ENCODE measurements at places on chromosomes 1 and 21. TPM values are rescaled to one million over a fixed set of nuclear protein-coding genes. Genes with fewer than 3 reads are reported as not detected.

DNA sequence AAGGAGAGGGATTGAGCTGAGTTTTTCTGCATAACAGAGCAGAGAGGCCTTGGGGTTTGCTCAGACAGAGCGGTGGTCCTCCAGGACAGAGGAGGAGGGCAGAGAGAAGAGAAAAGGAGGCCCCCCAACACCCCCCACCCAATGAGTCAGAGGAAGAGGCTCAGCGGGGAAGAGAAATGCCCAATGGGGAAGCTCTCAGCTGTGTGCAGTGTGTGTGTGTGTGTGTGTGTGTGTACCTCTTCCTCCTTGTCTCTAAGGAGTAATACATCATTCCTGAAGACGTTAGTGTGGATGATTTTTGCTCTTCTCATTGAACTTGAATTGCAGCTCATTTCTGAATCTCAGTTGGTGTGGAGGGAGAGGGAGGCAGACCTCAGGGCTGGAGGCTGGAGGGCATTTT, 8.7 kb downstream of the TMPRSS3 start:
- H3K27me3 ChIP-seq, result peaks cover 6% of the 10 kb centered on the region
- no peak overlapping the region for H3K4me3 ChIP-seq
- H3K27ac ChIP-seq, result no peak overlapping the region
- no peaks in the 10 kb centered on the region for H3K36me3 ChIP-seq
- H3K4me1 ChIP-seq, result no peaks in the 10 kb centered on the region

- H3K36me3 ChIP-seq, result no peaks in the 10 kb centered on the region
- H3K27ac ChIP-seq, result no peak overlapping the region
- H3K27me3 ChIP-seq, result no peaks in the 10 kb centered on the region
- no peak for DNase-seq
Measured at GRCh38 chr1:14572861-14573260, 25.6 kb upstream of the KAZN start.

GRCh38 chr1:26102526-26102925, 9.1 kb upstream of the PDIK1L start:
- DNase-seq, result no peak
- peak overlapping the region; percentile 2 for H3K27ac ChIP-seq
- H3K27me3 ChIP-seq, result no peaks in the 10 kb centered on the region
- H3K4me1 ChIP-seq, result peaks cover 28% of the 10 kb centered on the region
- no peaks in the 10 kb centered on the region for H3K36me3 ChIP-seq

DNA sequence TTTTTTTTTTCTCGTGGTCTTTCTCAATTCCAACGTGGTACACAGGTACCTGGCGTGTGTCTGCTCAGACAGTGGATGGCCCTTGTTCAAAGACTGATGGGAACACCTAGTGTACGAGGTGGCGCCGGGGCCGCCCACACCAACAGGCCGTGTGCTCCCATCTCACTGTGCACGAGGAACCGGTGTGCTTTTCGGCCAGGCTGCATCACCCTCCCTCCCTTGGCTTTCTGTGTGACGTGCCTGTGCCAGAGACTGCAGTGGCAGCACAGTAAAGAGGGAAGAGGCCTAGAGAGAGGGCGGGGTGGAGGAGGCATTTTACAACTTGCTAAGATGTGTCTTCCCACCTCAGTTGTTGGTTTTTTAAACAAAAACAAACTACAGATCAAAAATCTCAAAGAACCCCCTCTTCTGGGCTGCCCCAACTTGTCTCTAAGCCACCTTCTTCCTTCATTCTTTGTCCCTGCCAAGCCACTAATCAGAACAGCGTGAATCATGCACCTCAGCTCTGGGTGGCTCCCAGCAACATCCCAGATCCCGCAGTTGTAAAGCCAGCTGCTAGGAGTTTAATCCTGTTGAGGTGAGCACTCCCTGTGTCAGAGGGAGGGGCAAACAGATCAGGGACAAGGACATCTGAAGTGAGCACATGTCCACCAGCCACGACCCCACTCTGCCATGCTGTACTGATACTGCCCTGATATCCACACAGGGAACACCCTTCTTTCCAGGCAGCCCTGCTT, 20.7 kb downstream of the IRF2BP2 start:
- H3K4me1 ChIP-seq, result peaks cover 19% of the 10 kb centered on the region
- peak; percentile 64 for DNase-seq
- no peak overlapping the region for H3K27ac ChIP-seq
- H3K36me3 ChIP-seq, result no peaks in the 10 kb centered on the region

- no peak for DNase-seq
- H3K4me1 ChIP-seq, result no peaks in the 10 kb centered on the region
- H3K36me3 ChIP-seq, result no peaks in the 10 kb centered on the region
- H3K27ac ChIP-seq, result no peak overlapping the region
- no peaks in the 10 kb centered on the region for H3K27me3 ChIP-seq
Measured at GRCh38 chr1:6509919-6510291, 18.4 kb upstream of the PLEKHG5 start.

GRCh38 chr1:235014756-235015155, 113.9 kb downstream of the TOMM20 start:
- peaks cover 43% of the 10 kb centered on the region for H3K4me1 ChIP-seq
- H3K27ac ChIP-seq, result no peak overlapping the region
- H3K4me3 ChIP-seq, result no peak overlapping the region
- no peaks in the 10 kb centered on the region for H3K36me3 ChIP-seq

GRCh38 chr21:42760951-42761751, 107.7 kb downstream of the PDE9A start:
- DNase-seq, result no peak
- H3K36me3 ChIP-seq, result no peaks in the 10 kb centered on the region
- no peak overlapping the region for H3K4me3 ChIP-seq
- H3K27me3 ChIP-seq, result no peaks in the 10 kb centered on the region
- no peaks in the 10 kb centered on the region for H3K4me1 ChIP-seq

DNA sequence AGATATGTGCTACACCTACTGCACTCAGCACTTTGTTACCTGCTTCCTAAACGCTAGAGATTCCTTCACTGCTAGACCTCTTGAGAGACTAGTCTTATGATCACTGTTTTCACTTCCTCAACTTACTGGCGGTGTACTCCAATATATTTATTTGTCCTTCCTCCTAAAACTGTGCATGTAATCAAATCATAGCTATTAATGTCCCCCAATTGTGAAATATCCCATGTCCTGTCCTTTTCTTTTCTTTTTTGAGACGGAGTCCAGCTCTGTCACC, 3.4 kb downstream of the SOAT1 start:
- no peak overlapping the region for H3K4me3 ChIP-seq
- no peak overlapping the region for H3K27ac ChIP-seq
- peaks cover 15% of the 10 kb centered on the region for H3K4me1 ChIP-seq
- H3K36me3 ChIP-seq, result no peaks in the 10 kb centered on the region
- no peak for DNase-seq

DNA sequence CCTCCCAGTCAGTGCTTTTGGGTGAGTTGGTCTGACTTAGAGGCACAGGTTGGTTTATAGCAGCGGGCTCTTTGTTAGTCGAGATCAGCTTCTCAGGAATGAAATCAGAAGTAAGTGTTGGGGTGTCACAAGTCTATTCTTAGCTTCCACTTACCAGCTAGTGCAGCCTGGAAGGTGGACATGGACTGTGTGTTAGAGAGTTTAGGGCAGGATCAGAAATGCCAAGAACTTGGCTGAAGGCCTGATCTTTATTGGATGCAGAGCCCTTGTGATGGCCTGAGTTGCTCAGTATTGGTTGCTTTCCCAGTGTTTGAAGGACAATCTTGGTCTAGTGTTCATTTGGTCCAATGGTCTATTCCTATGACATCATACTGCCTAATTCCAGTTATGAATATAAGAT, 377.0 kb upstream of the USP24 start:
- H3K27ac ChIP-seq, result no peak overlapping the region
- peaks cover 5% of the 10 kb centered on the region for H3K4me1 ChIP-seq
- H3K27me3 ChIP-seq, result no peaks in the 10 kb centered on the region
- no peak overlapping the region for H3K4me3 ChIP-seq
- no peaks in the 10 kb centered on the region for H3K36me3 ChIP-seq
- no peak for DNase-seq

- no peaks in the 10 kb centered on the region for H3K36me3 ChIP-seq
- H3K4me3 ChIP-seq, result no peak overlapping the region
- no peak overlapping the region for H3K27ac ChIP-seq
- DNase-seq, result peak; percentile 38
- no peaks in the 10 kb centered on the region for H3K27me3 ChIP-seq
Measured at GRCh38 chr1:89262643-89263042, 10.0 kb downstream of the GBP5 start.

DNA sequence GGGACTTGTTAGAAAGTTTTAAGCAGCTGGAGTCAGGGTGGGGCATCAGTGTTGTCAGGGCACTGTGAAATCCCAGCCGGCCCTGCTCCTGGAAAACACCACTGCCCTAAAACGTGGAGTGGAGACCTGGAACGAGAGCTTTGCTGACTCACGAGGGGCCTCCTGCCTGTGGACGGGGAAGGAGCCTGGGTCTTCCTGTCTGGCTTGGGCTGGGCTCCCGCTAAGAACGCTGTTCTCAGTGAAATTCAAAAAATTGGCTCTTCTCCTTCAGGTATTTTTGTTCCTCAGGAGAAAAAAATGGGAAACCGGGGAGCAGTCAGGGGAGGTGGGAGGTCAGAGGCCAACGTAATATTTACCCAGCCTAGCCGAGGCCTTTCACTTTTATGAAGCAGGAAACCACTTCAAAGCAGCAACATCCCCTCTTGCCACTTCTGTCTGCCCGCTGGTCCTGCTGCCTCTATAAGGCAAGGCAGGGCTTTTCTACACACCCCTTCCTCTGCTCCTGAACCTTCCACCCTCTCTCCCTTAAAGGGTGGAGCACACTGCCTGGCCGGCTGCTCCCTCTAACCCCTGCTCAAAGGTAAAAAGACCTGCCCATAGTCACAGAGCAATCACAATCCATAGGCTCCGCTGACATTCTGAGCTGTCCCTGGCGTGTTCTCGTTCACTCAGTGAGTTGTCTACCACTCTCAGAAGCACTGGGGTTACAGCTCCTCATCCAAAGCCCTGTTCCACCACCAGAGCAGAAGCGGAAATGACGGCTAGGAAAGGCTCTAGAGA, 8.0 kb downstream of the PLXNA2 start:
- H3K27ac ChIP-seq, result peak overlapping the region; percentile 35
- peak; percentile 76 for DNase-seq
- H3K27me3 ChIP-seq, result no peaks in the 10 kb centered on the region
- no peaks in the 10 kb centered on the region for H3K36me3 ChIP-seq

GRCh38 chr1:97875996-97876395, 44.8 kb downstream of the DPYD start:
- no peaks in the 10 kb centered on the region for H3K36me3 ChIP-seq
- no peaks in the 10 kb centered on the region for H3K4me1 ChIP-seq
- DNase-seq, result peak; percentile 55
- no peak overlapping the region for H3K4me3 ChIP-seq
- no peaks in the 10 kb centered on the region for H3K27me3 ChIP-seq
- no peak overlapping the region for H3K27ac ChIP-seq

- H3K36me3 ChIP-seq, result no peaks in the 10 kb centered on the region
- H3K27ac ChIP-seq, result peak overlapping the region; percentile 55
- DNase-seq, result peak; percentile 37
- H3K27me3 ChIP-seq, result no peaks in the 10 kb centered on the region
Measured at GRCh38 chr1:75503221-75503974, 107.5 kb downstream of the SLC44A5 start.

GRCh38 chr1:101136271-101136670, 100.5 kb upstream of the S1PR1 start:
- no peak overlapping the region for H3K4me3 ChIP-seq
- DNase-seq, result no peak
- peaks cover 6% of the 10 kb centered on the region for H3K4me1 ChIP-seq
- H3K36me3 ChIP-seq, result no peaks in the 10 kb centered on the region
- no peaks in the 10 kb centered on the region for H3K27me3 ChIP-seq

DNA sequence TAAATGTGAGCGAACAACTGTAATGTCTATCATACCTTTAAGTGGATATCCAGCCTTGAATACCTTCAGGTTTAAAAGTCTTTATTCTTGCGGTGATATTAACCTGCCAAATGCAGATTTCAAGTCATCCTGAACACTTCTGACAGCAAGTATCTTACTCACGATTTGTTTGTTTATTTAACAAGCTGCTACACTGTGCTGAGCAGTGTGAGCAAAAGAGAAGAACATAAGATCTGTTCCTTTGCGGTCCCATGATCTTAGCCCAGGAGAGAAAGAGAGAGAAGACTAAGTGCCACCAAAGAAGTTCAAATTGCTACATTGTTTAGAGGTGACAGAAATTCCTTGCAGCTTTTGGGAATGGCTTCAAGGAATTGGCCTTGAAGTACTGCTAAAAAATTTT, 9.5 kb upstream of the IL24 start:
- H3K27ac ChIP-seq, result no peak overlapping the region
- H3K4me1 ChIP-seq, result peaks cover 5% of the 10 kb centered on the region
- DNase-seq, result no peak
- no peaks in the 10 kb centered on the region for H3K36me3 ChIP-seq

DNA sequence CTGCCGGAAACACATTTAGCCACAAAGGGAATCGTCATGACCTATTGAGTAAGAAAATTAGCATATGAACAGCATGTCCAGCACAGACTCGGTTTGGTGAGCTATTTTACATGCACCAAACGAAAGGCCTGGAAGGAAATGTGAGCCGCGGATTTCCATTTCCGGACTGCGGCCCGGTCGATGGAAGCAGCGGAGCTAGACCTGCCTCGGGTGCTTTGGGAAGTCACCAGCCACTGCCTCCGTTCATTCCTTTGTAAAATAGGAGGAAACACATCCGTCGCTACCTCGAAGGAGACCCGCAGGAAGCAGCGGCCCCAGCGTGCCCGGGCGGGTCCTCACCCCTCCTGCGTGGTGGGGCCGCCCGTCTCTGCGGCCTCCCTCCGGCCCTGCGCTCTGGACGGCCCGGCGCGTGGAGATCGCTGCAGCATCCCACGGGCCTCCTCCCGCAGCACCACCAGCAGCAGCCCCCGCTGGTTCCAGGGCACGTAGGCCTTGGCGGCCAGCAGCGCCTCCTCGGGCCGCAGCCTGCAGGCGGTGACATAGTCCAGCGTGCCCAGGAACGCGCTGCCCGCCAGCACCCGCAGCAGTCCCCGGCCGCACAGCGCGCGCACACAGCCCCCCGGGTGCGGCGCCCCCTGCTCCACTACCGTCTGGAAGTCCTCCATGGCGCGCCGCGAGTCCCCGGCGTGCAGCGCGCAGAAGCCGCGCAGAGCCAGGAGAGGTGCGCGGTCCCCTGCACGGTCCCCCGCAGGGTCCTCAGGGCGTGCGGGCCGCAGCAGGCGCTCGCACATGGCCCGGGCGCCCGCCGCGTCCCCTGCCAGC, 12.1 kb downstream of the TTC34 start:
- H3K4me1 ChIP-seq, result no peaks in the 10 kb centered on the region
- DNase-seq, result no peak
- no peak overlapping the region for H3K4me3 ChIP-seq
- H3K27ac ChIP-seq, result no peak overlapping the region

DNA sequence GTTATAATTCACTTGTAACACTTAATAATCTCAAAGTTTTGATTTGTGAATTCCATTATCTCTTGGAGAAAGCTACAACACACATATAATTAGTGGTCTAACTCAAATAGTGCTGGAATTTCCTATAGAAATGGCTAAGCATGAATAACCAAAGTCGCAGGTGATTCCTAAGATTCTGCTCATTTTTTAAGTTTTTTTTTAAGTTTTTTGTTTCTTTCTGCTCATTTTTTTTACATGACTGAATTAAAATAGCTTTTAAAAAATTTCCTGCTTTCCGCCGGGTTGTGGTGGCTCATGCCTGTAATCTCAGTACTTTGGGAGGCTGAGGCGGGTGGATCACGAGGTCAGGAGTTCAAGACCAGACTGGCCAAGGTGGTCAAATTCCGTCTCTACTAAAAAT, 90.4 kb downstream of the APP start:
- no peaks in the 10 kb centered on the region for H3K27me3 ChIP-seq
- no peak overlapping the region for H3K27ac ChIP-seq
- H3K36me3 ChIP-seq, result no peaks in the 10 kb centered on the region

GRCh38 chr1:7581754-7582459, 189.2 kb upstream of the VAMP3 start:
- H3K27me3 ChIP-seq, result no peaks in the 10 kb centered on the region
- no peak overlapping the region for H3K27ac ChIP-seq

The HTR6 gene
- not detected for total RNA-seq

The S100B gene
- total RNA-seq, result 1.0 TPM

The TSACC gene
- 1.2 TPM for total RNA-seq

The ADGRL4 gene
- 19.6 TPM for total RNA-seq

The SIM2 gene
- total RNA-seq, result 9.2 TPM

The EEIG2 gene
- 7.1 TPM for total RNA-seq
